Urinary bladder (tissue), 4 donors: ENCODE measurements at places on chromosomes 12 and 14. TPM values are rescaled to one million over a fixed set of nuclear protein-coding genes. Genes with fewer than 3 reads are reported as not detected.

DNA sequence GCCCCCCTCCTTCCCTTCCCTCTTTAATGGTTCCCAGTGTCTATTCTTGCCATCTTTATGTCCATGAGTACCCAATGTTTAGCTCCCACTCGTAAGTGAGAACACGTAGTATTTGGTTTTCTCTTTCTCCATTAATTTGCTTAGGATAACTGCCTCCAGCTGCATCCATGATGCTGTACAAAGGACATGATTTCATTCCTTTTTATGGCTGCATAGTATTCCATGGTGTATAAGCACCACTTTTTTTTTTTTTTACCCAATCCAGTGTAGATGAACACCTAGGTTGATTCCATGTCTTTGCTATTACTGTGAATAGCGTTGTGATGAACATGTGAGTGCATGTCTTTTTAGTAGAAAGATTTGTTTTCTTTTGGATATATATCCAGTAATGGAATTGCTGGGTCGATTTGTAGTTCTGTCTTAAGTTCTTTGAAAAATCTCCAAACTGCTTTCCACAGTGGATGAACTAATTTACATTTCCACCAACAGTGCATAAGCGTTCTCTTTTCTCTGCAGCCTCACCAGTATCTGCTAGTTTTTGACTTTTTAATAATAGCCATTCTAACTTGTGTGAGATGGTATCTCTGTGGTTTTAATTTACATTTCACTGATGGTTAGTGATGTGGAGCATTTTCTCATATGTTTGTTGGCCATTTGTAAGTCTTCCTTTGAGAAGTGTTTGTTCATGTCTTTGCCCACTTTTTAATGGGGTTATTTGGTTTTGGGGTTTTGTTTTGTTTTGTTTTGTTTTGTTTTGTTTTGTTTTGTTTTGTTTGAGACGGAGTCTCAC is 26.0 kb downstream of the RPS29 start:
- DNase-seq, result no peak

DNA sequence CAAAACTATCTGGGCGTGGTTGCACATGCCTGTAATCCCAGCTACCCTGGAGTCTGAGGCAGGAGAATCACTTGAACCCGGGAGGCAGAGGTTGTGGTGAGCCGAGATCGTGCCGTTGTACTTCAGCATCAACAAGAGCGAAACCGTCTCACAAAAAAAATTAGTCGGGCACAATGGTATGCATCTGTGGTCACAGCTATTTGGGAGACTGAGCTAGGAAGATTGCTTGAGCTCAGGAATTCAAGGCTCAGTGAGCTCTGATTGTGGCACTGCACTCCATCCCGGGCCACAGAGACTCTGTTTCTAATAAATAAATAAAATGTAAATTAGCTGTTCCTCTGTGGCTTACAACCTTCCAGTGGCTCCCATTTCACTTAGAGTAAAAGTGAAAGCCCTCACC is 28.0 kb downstream of the RCOR1 start:
- DNase-seq, result no peak

- DNase-seq, result no peak
These were observed 105.3 kb downstream of the KCNH5 start for GRCh38 chr14:62939970-62940369.

DNA sequence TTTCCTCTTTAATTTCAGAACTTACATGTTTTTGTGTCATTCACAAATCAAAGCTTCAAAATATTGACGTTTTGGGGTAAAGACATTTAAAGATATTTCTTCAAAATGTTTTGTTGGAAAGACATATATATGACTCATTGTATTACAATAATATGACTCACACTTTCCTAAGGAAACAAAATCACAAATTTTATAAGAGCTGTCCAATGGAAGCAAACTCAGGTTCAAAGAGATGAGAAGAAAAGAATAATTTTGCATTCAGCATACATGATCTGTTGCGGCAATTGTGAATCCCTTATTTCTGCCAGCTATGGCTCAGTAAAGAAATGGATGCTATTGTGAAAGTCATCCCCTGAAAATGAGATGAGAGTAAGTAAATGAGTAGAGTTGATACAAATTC is 82.7 kb downstream of the GRIP1 start:
- DNase-seq, result no peak

DNA sequence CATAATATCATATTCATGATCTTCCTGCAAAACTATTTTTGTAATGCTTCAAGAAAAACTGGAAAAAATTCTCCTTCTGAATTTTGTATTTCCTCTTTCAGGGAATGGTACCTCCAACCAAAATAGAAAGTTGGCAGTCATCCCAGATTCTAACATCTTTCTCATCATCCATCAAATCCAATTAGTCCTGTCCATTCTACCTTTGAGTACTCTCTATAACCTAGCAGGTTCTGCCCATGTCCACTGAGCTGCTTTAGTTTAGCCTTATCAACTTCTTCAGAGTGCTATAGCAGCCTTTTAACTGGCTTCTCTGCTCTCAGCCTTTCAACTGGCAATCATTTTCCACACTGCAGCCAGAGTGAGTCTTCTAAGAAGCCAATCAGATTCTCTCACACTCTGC is 236.2 kb downstream of the AKAP6 start:
- DNase-seq, result no peak

GRCh38 chr14:93712079-93712837 is 76.0 kb downstream of the PRIMA1 start:
- DNase-seq, result no peak

- no peak for DNase-seq
These were observed 12.9 kb downstream of the BCL11B start for GRCh38 chr14:99258876-99259726.

DNA sequence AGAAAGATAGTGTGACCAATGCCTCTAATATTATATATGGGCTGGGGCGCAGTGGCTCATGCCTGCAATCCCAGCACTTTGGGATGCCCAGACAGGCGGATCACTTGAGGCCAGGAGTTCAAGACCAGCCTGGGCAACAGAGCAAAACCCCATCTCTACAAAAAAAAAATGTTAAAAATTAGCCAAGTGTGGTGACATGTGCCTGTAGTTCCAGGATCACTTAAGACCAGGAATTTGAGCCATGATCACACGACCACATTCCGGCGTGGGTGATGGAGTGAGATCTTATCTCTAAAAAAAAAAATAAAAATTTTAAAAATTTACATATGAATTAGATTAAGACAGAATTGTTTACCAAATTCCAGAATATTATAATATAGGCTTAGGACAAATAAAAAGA is 12.0 kb downstream of the TM7SF3 start:
- no peak for DNase-seq

DNA sequence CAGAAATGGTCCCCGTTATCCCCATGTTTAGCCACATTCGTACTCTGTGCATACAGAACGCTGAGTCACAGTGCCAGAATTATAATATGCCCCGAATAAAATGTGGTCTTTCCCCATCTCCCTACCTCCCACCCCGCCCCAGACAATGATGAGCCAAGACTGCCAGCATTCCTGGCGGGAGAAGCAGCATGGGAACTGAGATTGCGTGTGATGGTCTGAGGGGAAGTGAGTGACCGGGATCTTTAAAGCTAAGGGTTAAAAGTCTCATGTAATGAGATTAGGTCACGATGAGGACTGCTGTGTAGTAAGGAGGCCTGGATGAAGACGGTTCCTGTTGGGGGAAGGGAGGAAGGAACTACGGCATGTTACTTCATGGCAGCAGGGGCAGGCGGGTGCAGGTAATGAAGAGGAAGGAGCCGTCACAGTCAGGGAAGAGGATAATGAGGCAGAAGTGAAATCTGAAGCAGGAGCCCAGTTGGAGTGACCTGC is 243.3 kb upstream of the FKBP4 start:
- no peak for DNase-seq

RASSF9 gene
- 10.4 TPM for total RNA-seq

RFLNA gene
- total RNA-seq, result 6.0 TPM

SYT10 gene
- 6.4 TPM for total RNA-seq

CLEC4C gene
- total RNA-seq, result not detected

RILPL2 gene
- total RNA-seq, result 3.2 TPM

KCNJ8 gene
- total RNA-seq, result 30.3 TPM
